ENCODE measurements at places on chromosomes 4 and X.

DNA sequence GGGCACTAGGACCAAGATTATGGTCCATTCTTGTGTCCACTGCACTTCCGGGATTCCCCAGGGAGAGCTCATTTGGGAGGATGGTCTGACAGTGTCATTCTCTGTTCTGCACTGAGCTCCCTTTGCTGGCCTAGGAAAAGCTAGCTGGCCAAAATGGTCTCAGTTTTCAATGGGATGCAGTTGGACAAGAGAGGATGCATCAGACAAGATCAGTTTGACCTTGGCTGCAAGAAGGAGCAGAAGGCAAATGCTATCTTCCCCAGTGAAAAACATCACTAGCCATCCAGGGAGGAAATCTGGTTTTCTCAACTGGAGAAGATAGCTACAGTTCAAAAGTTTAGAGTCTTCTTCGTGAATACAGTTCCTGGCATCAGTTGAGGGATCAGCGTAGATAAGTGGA lies 221.1 kb downstream of the PTTG2 start:
- DNase-seq: no peak

DNA sequence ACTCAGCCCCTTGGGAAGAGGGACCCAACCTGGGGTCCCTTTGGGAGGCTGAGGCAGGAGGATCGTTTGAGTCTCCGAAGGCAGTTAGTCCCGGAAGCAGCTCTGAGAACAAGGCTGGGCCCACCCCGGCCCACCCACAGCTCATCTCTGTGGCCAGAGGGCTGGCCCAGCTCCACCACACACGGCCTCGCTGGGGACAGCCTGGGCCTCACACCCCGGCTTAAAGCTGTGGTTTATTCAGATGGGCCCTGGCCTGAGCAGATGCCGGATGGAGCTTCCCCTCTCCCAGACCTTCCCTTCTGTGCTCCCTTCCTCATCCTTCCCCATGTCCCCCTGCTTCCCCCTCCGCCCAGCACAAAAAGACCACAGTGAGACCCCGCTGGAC lies 54.4 kb downstream of the FAM53A start:
- no peak for DNase-seq

GRCh38 chr4:85606505-85606904 lies 131.6 kb downstream of the ARHGAP24 start:
- no peak for DNase-seq

DNA sequence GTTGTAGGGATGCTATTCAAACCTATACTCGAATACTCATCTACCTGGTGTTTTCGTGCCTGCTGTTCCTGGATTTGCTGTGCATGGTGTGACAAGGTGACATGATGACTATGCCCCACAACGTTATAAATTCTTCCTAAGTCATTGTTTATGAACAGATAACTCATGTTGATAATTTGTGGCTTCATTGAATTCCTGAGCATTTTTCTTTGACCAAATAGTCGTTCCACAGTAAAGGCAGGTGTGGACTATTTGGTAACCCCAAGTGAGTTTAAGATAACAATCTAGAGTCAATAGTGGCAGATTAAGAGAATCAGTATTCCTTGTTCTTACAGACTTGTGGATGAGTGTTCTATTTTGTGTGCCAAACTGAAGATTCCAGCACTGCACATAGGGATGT lies 59.9 kb downstream of the SNX25 start:
- no peak for DNase-seq

- peak; percentile 68 for DNase-seq
Observed at GRCh38 chr4:87555773-87556619, 26.8 kb upstream of the SPARCL1 start.

Data from activated CD4-positive, alpha-beta T cell treated with anti-CD3 and anti-CD28 coated beads, Interleukin-10, Interleukin-2, amounts not matched to agents 100 ng/mL and 50 ng/mL, durations not matched to agents 16 hours and 8 hours (primary cell).